ENCODE measurements at places on chromosomes 16 and 17.

GRCh38 chr17:73391331-73392265 lies 79.8 kb upstream of the CDC42EP4 start:
- DNase-seq, result no peak

GRCh38 chr16:11100239-11100750 lies 155.7 kb downstream of the SOCS1 start:
- no peak for DNase-seq

DNA sequence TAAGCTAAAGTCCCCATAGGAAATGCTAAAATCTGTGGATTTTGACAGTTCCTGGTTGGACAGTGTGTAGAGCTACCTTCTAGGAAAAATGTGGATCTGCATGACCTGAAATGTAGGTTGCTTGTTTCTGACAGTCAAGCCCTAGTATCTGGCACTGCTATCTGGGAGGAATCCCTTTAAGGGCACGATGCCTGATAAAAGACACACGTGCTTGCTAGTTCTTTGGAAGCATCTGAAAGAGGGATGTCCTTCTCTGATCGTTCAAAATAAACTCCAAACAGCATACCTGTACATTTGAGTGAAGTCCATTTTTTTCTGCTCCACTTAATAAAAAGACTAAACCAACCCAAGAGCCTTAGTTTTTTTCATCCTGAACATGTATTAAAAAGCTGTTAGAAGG lies 101.3 kb downstream of the CDK5R1 start:
- DNase-seq, result no peak

DNA sequence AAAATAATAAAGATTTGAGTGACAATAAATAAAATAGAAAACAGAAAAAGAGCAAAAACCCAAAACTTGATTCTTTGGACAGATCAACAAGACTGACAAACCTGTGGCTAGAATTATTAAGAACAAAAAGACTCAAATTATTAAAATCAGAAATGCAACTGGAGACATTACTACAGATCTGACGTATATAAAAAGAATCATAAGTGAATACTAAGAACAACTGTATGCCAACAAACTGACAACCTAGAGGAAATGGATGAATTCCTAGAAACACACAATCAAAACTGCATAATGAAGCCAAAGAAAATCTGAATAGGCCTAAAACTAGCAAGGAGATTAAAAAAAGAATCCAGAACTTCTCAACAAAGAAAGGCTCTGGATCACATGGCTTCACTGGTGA lies 47.4 kb downstream of the NETO2 start:
- DNase-seq, result no peak

DNA sequence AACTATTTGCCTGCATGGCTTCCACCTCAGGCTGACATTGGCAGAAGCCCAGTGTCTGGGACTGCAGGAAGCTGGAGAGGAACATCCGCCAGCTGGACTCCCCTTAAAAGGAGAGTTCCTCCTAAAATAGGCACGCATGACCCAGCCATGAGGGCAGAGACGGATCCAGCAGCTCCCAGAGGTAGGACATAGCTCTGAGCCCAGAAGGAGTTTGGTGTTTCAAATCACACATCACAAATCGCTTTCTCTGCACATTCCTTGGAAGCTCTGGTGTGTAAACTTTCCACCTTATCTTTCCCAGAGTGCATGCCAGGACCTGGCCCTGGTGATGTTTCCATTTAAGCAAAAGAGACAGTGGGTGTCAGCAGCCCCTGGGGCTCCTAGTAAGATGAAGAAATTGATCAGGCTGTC lies 231.1 kb upstream of the CDH5 start:
- no peak for DNase-seq

DNA sequence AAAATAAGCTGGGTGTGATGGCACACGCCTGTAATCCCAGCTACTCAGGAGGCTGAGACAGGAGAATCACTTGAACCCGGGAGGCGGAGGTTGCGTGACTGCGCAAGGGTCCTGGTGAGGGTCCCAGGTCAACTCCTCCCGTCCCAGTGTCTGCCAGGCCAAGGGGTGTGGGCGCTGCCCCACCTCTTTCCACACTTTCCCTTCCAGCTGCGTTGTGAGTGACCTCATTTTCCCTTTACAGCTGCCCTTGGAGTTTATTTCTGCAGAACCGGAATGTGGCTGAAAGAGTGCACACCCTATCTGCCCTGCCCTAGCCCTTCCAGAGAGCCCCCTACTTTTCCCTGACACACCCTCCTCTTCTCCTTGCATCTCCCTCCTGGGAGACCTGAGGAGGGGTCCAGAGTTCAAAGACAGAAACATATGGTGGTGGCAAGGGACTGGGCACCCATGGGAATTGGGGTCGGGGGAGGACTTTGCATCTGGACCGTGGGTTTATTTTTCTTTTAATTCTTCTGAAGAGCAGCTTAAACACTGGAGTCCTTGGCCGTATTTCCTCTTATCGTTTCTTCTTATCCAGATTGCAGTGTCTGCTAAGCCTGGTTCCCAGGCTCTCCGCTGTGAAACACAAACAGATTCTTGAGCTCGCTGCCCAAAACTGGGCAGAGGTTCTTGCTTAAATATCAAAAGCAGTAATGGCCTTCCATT lies 20.9 kb downstream of the MRC2 start:
- no peak for DNase-seq

DNA sequence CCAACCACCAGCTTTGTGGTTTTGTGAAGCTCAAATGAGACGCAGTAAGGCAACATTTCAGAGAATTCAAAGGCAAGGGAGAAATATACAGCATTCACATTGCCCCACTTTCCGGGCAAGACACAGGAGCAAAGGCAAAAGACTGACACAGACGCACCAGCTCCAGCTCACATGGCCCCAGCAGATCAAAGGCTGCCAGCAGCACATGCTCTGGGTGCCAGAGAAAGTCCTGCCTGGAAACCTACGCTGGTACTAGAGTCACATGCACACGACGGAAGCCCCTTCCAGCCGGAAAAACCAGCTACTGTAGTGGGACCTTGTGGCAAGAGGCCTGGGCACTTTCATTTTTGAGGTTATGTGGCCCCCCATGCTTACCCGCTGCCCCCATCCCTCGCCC lies 50.1 kb downstream of the GTF3C1 start:
- DNase-seq, result no peak

GRCh38 chr16:84738255-84739038 lies 38.6 kb downstream of the USP10 start:
- peak; percentile 74 for DNase-seq

DNA sequence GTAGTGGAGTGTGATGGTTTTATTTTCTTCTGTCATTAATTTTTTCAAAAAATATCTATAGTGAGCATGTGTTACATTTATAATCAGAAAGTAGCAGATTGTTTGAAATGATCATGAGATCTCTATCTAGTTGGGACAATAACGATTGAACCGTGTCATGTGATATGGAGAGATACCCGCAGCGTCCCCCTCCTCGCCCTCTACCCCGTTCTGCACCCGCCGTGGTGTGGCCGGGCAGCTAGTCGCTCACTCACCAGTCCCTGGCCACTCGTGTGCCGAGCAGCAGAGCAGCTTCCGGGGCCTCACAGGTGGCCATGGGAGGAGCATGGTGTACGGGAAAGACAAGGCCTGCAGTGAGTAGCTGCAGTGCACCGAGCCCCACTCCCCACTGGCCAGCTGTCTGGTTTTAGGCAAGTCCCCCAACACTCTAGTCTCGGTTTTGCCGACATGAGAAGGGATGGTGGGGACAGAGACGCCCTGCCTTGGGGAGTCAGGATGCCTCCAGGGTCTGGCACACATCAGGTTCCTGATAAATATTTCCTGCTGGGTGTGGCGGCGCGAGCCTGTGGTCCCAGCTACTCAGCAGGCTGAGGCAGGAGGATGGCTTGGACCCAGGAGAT lies 15.3 kb downstream of the MLYCD start:
- DNase-seq, result no peak

DNA sequence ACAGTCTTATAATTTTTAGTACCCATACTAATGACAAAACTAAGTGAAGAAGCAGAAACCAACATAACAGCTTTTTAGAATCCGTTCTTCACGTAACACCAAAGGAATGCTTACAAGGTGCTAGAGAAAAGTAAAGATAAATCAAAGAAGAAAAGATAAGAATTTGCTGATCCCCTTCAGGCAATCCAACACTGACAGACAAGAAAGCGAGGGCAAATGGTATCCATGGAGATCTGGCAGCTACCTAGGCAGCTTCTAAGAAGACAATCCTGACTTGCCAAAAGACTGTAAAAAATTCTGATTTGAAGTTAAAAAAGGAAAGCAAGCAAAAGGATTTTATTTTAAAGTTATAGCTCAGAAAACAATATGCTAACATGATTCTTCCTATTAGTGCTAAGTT lies 14.6 kb downstream of the BBS2 start:
- no peak for DNase-seq

DNA sequence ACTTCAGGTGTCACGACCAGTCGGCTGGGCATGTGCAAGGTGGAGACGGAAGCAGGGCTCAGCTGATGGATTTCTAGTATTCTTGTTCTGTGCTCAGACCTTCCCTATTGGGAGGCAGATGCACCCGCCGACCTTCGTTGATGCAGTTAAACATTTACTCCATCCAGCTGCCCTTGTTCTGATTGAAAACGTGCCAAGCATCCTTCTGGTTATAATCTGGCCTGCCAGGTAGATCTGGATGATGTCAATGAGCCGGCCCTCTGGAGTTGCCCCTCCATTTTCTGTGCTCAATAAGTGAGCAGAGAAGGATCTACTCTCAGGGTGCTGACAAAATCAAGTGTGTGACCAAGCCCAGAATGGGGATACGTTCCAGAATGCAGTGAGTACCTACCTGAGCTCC lies 38.3 kb downstream of the CCDC182 start:
- DNase-seq, result no peak

DNA sequence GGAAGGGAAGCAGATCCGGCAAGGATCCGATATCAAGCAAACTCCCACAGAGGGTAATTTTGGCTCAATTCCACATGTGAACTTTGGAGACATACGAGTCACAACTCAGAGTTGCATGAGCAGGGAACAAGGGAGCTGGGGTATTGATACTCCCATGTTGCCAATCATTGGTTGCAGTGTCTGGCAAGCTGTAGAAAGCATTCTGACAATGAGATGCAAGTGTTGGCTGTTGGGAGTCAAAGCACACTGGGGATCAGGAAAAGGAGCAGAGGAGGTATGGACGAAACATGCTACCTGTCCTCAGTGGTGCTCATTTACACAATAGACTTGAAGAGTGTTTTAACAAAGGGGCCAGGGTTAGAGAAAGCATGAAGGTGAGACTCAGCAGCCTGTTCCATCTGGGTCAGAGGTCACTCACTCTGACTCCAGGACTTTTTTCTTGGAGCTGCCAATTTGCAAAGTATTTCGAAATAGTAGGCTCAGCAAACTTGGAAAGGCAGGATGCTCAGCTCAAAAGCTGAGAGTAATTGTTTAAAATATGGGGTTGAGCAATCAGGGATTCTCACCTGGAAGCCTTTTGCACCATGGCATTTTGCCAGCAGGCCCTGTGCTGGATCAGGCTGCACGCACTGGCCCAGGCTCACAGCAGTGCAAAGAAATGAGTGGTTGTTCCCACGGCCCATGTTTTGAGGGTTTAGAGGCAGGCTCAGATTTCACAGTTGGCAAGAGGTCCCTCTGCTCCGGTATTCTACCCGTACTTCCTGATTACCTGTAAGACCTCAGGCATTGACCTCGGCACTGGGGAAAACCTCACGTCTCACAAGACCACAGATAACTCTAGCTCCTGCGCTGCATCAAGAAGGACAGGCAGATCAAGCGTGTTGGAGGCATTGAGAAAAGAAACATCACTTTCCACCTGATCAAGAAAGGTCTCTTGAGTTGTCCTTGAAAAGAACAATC lies 17.6 kb upstream of the NKD1 start:
- no peak for DNase-seq

GRCh38 chr17:74682028-74682427 lies 30.7 kb downstream of the CD300LF start:
- DNase-seq, result no peak

- no peak for DNase-seq
These were observed 4.5 kb downstream of the ABCC3 start for GRCh38 chr17:50638966-50639713.

GRCh38 chr16:56353054-56353921 lies 72.1 kb downstream of the AMFR start:
- peak; percentile 2 for DNase-seq

DNA sequence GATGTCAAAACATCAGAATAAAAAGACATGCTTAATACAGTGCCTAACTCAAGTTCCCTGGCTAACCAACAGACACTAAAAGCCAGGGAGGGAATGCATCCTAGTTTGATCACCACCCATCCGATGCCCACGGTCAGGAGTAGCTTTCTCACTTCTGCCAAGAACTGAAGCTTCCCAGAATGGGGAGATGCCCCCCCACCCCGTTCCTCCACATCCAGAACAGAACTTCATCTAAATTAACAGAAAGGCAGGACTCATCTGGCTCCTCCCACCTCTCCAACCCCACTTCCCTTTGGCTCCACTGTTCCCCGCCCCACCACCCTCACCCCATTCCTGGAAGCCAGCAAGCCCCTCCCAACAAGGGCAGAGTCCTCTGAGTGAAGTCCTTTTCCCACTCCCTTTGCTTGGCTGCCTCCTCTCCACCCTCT lies 33.7 kb downstream of the GDE1 start:
- no peak for DNase-seq

DNA sequence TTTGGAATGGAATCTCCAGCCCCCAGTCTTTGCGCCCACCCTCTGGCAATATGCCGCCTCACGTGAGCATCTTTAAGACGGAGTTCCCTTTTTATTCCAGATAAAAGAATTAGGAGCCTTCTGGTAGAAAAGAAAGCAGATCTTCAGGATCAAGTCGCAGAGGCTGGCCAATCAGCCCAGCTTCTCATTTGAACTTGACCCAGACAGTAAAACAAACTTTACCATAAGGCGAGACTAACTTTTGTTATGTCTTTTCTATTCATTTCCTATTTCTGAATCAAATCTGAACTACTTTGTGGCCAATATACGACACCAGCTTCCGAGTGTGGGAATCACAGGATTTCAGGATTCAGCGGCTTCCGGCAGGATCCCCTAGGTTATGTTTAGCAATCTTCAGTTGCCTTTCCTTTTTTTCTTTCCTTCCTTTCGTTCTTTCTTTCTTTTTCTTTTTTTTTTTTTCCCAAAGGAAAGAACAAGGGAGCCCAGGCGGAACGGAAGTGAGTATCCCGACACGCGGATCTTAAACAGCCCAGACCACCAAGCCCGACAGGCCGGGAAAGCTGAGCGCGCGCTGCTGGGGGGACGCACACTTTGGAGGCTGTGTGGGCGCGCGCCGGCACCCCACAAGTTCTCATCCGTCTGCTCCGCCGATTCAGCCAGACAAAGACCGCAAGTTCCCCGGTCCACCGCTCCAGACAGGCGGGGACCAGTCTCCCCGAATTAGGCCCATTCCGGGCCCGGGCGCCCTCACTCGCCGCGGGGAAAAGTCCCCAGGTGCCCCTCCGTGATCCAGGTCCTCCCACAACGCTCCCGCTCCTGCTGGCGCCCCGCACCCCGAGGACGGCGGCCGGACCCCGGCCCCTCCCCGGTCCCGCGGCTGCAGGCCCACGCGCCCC lies 633 bp downstream of the TBC1D16 start:
- DNase-seq, result peak; percentile 38
